ENCODE measurements at places on chromosomes 12 and 14.

GRCh38 chr12:95966287-95966870, 23.2 kb downstream of the AMDHD1 start:
- no peak for DNase-seq

GRCh38 chr14:26389646-26390508, 208.0 kb downstream of the NOVA1 start:
- no peak for DNase-seq

DNA sequence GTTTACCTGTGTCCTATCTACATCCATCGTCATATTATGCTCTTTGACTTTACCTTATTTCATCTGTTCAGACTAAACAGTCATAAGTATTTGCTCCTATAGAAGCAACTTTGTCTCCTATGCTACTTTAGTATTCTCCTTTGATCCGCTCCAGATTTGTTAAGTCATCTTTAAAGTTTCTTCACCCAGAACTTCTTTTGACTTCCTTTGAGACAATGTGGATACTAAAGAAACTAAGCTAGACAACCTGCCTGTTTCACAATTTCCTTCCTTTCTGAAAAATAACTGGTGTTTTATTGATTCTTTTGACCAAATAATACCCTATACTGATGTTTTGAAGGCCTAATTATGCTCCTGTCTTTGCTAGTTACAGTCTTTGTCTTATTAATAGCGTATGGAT, 30.0 kb upstream of the LRRK2 start:
- DNase-seq, result no peak

DNA sequence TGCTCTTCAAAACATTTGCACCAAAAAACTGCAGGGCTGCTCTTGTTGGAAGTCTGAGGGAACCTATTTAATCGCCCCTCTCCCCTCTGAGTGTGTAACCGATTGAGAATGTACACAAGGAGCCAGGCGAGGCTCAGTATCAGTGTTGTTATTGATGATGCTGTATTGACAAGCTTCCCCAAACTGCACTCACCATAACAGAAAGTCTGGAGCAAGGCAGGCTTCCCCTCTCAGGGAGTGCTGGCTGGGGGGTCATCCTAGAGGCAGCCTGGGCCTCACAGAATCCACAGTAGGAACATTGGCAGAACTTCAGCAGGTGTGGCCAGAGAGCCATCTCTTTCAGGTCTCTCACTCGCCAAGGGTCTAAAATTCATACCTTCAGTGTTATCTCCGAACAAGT, 58.1 kb upstream of the TUNAR start:
- no peak for DNase-seq

DNA sequence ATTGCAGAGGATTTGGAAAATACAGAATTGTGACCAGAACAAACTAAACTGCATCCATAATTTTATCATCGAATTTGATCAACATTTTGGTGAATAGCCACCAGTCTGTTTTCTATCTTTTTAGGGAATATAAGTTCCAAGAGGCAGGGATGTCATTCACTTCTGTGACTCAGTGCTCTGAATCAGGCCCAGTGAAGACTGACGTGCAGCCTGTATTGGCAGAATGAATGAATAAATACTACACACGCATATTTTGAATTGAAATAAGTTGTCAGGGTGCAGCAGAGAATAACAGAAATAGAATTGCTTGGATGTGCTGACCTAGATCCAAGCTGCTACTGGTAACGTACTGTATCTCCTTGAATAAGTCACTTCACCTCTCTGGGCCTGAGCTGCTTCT, 1.3 kb upstream of the EMP1 start:
- DNase-seq, result no peak

Measured in activated CD4-positive, alpha-beta T cell treated with anti-CD3 and anti-CD28 coated beads, Interleukin-2, amount 50 U/mL, for 16 hours (primary cell).